ENCODE measurements at places on chromosomes 3 and 15. TPM values are rescaled to one million over a fixed set of nuclear protein-coding genes. Genes with fewer than 3 reads are reported as not detected.

The ISLR2 gene
- 1.2 TPM for total RNA-seq

The ABHD6 gene
- 8.6 TPM for total RNA-seq

The IL1RAP gene
- 6.9 TPM for total RNA-seq

The ACSBG1 gene
- 1.2 TPM for total RNA-seq

The FAM43A gene
- total RNA-seq, result 0.58 TPM

The LIPH gene
- total RNA-seq, result 0.84 TPM

The ACAD9 gene
- total RNA-seq, result 38.1 TPM

The GP5 gene
- total RNA-seq, result not detected

The FBLN2 gene
- 86.1 TPM for total RNA-seq

The ALPK3 gene
- total RNA-seq, result 32.1 TPM

The GALNT15 gene
- 0.23 TPM for total RNA-seq

DNA sequence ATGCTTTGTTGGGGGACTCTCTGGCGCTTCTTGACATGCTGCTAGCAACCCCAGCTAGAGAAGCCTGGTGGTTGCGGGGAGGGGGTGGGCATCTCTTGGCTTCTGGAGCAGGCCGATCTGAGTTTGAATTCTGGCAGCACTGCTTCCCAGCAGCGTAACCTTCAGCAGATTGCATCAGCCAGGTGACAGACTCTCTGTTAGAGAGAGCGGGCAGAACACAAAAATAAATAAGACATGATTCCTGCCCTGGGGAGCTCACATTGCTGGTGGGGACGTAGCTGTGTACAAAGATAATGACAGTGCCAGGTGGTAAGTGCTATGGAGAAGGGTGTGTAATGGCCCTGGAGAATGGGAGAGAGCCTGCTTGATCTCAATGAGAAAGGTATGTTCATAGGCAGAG is 87.4 kb downstream of the THSD4 start:
- peak; percentile 62 for DNase-seq

- no peak for DNase-seq
Observed at GRCh38 chr3:24886501-24886900, 391.9 kb upstream of the THRB start.

DNA sequence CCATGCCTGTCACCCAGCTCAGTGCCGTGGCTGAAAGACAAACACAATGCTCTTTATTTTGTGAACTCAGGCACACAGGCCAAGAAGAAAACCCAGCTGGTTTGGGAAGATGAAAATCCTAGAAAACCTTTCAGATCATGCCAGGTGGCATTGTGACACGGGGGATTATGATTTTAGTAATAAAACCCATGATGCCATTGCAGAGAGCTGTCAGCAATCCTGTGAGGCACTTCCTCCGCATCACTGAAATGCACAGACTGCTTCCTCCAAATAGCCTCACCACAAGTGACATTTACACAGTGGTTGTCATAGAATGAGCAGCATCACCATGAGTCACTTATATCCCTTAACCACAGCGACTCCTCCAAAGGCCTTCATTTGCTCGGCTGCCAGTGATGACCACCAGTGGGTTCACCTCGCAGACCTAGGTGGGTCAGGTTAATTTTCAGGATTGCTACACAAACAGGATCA is 22.7 kb downstream of the ABHD6 start:
- DNase-seq, result peak; percentile 26

DNA sequence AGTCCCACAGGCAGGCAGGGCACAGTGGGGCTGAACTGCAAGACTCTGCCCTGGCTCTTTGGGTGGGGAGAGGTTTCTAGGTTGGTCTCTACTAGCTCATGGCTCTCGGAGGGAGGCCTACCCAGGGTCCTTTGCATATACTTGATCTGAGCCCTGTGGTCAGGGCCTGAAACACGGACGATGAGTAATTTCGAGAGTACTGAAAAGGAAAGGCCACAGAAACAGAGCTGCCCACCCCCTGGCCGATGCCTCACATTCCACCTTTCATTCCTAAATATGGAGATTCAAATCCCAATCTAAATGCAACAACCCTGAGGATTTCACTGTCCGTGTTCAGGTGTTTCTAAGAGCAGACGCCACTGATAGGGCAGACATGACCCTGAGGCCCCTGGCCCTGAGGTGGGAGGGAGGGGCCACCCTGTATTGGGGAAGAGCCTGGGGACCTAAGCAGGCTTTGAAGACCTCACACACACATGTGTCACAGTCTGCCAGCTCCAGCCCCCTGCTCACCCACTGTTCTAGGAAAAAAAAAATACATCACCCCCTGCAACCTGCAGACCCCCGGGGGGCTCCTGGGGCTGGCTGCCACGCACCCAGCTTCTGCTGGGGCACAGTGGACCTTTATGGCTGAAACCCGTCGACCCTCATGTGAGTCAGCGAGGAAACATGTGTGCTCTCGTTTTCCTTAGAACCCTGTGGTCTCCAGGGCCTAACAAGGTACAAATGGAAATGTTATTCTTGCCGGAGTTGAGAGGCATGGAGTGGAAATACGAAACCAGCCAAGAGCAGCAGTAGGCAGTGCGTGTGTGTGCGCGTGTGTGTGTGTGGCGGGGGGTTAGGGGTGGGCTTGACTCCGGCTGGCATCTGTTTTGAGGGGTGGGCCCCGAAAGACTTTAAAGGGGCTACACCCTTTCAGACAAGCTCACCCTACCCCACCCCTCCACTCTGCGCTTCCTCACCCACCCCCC is 112.7 kb downstream of the CHSY1 start:
- no peak for DNase-seq

DNA sequence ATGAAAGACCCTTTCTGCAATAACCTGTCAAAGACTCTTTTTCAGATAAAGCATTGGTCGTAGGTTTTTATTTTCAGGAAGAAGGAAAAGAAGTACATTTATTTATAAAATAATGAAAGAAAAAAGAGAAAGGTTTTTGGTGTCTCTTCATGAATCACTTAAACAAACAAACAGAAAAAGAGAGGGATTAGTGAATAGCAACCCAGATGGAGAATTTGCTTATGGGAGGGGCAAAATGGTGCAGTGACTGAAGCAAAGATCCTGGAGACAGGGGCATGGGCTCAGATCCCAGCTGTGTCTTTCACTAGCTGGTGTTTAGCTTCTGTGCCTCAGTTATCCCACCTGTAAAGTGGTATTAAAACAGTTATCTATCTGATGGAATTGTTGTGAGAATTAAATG is 78.6 kb upstream of the PFN2 start:
- no peak for DNase-seq

DNA sequence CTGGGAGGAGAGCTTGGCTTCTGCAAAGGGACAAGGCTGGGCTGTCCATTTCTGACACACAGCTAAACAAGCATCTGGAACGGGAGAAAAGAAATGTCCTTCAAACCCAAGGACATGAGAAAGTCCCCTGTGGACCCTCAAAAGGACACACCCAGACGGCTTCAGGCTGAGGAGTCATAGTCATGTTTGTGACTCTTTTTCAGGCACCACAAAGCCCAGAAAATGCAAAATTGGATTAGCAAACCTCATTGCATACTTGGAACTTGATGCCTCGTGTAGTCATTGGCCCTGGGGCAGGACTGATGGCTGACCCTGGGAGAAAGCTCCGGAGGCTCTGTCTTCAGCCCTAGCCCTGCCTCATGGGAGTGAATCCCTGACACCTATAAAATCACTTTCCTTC is 21.5 kb downstream of the FAM174B start:
- DNase-seq, result peak; percentile 48

- DNase-seq, result no peak
Observed at GRCh38 chr3:124097362-124098131, 105.6 kb upstream of the ROPN1 start.

DNA sequence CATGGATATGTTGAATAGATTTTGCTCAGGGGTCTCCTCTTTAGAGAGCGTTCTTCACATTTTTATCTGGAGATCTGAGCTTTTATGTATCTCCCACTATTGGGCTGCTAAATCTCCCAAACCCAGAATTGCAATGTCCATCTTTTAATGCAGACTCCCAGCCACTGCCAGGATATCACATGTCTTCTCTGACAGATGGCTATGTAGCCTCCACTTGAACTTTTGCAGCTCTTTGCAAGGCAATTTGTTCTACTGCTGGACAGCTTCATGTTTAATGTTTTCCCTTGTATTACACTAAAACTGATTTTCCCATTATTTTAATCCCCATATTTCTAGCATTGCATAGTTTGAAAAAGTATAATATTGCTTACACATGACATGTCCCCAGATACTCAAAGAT is 177.2 kb downstream of the LPP start:
- no peak for DNase-seq

- DNase-seq, result no peak
Observed at GRCh38 chr3:100245136-100245535, 15.7 kb upstream of the TBC1D23 start.

DNA sequence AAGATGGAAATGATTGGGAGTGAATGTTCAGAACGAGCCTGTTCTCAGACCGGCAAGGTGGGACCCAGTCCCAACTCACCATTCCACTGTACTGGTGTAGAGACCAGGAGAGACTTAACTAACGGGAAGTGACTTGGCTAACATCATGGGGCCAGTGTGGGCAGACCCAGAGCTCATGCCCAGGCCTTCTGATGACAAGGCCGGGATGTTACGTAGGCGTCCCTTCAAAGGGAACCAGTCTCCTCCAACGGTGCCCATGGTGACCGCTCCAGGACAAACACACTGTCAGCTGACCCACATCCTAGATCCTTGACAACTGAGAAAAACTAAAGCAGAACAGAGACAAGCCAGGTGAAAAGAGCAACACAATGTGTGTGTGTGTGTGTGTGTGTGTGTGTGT is 128.4 kb upstream of the HACD2 start:
- DNase-seq, result no peak

- peak; percentile 38 for DNase-seq
Observed at GRCh38 chr3:15271785-15272381, 60.5 kb downstream of the SH3BP5 start.

- no peak for DNase-seq
Observed at GRCh38 chr15:63505842-63506222, 1.4 kb downstream of the USP3 start.

GRCh38 chr3:182848906-182849305 is 55.6 kb downstream of the ATP11B start:
- DNase-seq, result no peak

DNA sequence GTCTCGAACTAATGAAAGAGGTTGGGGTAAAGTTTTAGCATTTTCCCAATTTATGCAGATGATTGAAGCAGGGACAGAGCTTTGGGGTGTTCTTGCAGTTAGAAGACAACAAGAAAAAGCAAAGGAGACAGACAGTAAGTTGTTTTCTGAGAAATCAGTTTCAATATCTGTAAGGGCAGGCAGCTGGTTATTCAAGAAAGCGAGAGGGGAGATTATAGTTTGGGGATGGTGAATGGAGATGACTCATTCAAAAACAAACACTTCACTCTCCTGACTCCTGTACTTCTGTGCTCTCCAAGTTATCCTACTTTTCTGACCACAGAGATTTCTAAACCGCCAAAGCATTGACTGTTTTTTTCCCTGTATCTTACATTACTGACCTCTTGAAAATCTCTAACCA is 352.0 kb downstream of the GAP43 start:
- no peak for DNase-seq

DNA sequence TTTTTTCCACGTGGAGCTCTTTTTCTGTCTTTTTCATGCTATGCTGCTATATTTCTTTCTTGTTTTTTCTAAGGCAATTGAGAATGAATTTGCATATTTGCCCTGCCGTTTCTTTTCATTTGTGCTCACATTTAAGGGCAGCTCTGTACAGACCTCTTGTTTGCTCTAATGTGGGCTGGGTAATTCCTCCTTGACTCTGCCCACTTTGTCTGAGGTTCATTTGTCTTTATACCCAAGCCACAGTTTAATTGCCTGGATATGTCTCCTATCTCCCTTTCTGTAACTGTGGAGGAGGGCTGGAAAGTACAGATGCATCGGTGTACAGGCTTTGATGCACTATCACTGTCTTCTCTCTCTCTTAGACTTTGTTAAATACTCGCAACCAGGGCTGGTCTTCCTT is 195.9 kb downstream of the EPHB1 start:
- no peak for DNase-seq

GRCh38 chr3:6785726-6786125 is 75.2 kb upstream of the GRM7 start:
- no peak for DNase-seq

DNA sequence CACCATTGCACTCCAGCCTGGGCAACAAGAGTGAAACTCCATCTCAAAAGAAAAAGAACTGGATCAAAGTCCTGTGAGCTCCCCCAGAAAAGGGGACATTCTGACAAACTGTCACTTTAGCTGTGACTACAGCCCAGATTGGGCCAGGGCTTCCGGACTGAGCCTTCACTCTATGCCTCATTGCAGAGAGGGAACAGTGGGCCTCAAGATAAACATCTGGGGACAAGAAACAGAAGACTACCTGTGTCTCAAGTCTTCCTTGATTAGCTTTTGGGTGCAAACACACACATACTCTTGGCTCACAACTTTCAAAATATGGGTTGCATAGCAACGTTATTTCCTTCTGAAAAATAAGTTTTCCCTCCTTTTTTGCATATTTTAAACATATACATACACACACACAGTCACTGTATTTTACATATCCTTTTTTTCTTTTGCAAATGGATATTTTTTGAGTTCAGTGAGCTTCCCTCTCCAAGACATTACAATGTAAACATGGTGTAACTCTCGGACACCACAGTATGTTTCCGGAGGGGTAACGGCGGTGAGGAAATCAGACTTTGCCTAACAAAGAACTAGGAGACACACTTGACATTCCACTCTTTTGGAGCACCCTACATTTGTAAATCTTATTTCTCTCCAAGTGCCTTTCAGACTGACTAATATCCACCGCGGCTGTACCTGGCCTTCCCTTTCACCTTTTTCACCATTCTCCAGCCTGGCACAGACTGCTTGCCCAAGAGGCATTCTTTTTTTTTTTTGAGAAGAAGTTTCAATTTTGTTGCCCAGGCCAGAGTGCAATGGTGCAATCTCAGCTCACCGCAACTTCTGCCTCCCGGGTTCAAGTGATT is 3.5 kb downstream of the TKT start:
- no peak for DNase-seq

GRCh38 chr3:134350266-134350665 is 24.0 kb downstream of the AMOTL2 start:
- DNase-seq, result peak; percentile 41

GRCh38 chr15:89395461-89395871 is 60.8 kb upstream of the POLG start:
- DNase-seq, result peak; percentile 54

- no peak for DNase-seq
Observed at GRCh38 chr3:65246561-65246960, 558.8 kb upstream of the ADAMTS9 start.

- DNase-seq, result no peak
Observed at GRCh38 chr3:169122416-169122815, 541.1 kb downstream of the MECOM start.

DNA sequence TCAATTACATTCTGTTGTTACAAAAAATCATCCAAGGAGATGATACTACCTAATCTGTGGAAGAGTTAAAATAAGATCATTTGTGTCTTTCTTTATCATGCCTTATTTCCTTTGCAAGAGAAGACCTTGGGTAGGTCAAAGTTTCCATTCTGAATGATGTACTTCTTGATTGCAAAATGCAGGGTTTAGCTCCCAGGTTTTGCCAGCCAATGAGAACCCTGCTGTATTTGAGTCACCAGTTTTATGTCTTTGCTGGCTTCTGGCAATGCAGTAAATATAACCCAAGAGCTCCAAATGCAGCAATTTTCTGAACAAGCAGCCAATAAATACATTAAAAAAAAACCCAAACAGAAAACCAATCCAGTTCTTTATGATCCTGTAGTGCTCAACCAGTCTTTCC is 204.9 kb downstream of the CADPS start:
- no peak for DNase-seq
